Panc1 (cell line): ENCODE measurements at places on chromosomes 11 and 22. TPM values are rescaled to one million over a fixed set of nuclear protein-coding genes. Genes with fewer than 3 reads are reported as not detected.

DNA sequence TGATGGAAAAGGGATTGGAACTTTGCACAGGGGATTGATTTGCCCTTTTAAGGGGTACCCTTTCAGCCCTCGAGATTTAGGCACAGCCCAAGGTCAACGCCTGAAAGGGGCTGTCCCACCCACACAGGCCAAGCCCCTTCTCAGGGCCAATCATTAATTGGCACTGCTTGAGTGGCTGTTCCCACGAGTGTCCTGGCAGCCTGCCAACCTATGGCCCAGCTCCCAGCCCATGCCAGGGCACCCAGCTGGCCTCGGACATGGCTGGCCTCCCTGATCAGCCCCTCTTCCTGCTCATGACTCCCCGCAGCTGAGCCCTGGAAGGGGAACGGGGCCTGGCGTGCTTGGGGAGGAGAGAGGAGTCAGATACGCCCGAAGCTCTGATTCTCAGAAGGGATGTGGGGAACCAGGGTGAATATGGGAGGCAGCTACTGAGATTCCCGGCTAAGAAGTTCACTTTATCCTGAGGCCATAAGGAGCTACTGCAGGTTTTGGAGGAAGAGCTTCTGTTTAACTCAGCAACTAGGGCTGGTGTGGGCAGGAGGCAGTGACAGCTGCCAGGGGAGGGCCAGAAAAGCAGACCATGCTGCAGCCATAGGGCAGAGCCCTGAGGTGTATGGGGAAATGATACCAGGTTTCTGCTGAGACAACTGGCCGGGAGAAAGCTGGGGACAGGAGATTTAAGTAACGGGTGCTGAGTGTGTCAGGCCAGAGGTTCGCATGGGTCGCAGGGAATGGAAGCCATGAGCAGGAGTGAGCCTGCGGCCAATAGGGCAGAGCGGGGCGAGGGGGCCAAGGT lies 30.0 kb downstream of the WNT7B start:
- no peak for DNase-seq

- DNase-seq, result no peak
Measured at GRCh38 chr11:104705490-104706190, 192.6 kb downstream of the CASP12 start.

APOBEC3B gene
- 15.6 TPM for total RNA-seq

MMP13 gene
- 0.15 TPM for total RNA-seq

DNA sequence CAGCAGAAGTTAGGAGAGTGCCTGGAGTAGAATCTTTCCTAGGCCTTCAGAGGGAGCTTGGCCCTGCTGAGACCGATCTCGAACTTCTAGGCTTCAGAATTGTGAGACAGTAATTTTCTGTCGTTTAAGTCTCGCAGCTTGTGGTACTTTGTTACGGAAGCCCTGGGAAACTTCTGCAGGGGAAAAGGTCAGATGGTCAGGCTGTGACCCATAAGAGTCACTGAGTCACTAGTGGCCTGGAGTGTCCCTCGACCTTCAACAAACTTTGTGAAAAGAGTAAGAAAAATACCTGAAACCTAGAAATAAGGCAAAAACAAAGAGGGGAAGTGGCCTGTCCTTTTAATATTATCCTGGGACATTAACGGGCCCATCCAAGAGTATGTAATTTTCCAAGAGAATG lies 34.6 kb downstream of the CSNK2A3 start:
- DNase-seq, result no peak

GRCh38 chr11:126332221-126332711 lies 23.2 kb upstream of the ST3GAL4 start:
- DNase-seq, result no peak
